ENCODE measurements at places on chromosomes 4 and X.

GRCh38 chr4:37393889-37394288 is 149.3 kb downstream of the NWD2 start:
- DNase-seq: no peak

DNA sequence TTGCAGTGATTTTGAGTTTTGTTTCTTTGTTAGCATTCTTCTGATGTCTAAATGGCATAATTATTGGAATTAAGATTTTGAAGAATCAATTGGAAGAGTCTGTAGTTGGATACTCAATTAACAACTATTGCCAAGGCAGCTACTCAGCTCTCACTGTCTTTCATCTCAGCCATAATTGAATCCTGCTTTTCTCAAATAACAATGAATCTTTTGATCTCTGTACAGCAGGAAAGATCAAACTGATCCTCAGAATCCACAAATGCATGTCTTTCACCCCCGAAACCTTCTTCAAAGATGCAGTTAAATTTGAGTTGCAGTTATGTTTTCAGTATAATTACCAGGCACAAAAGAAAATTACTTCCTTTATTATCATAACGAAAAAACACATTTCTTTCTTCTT is 86.2 kb downstream of the MAD2L1 start:
- DNase-seq: no peak

GRCh38 chrX:109270580-109271484 is 211.1 kb downstream of the GUCY2F start:
- DNase-seq: no peak

- DNase-seq: no peak
Observed at GRCh38 chr4:32268863-32269262, 1548.7 kb downstream of the PCDH7 start.

- DNase-seq: no peak
Observed at GRCh38 chr4:78811034-78811433, 34.9 kb downstream of the BMP2K start.

- no peak for DNase-seq
Observed at GRCh38 chr4:80153874-80154544, 43.3 kb upstream of the PRDM8 start.

DNA sequence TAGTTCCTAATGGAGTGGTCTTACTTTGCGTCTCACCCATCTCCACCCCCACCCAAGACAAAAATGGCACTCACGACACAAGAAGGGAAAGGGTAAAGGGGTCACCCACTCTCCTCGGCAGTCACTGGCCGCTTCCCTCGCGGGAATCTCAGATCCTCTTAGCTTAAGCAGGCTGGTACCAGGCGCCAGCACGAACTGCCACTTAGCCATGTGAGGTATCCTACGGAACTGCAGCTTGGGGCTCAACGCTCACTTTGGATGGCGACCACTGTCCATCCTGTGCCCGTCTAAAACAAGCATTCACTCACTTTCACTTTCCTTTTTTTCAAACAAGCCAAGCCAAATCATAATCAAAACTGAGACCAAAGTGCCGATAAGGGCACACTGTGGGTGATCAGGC is 14.6 kb upstream of the MAGIX start:
- no peak for DNase-seq
